ENCODE measurements at places on chromosomes 6 and 20.
A peak's percentile ranks its signal among the peaks of the same experiment; 100 is the strongest.

DNA sequence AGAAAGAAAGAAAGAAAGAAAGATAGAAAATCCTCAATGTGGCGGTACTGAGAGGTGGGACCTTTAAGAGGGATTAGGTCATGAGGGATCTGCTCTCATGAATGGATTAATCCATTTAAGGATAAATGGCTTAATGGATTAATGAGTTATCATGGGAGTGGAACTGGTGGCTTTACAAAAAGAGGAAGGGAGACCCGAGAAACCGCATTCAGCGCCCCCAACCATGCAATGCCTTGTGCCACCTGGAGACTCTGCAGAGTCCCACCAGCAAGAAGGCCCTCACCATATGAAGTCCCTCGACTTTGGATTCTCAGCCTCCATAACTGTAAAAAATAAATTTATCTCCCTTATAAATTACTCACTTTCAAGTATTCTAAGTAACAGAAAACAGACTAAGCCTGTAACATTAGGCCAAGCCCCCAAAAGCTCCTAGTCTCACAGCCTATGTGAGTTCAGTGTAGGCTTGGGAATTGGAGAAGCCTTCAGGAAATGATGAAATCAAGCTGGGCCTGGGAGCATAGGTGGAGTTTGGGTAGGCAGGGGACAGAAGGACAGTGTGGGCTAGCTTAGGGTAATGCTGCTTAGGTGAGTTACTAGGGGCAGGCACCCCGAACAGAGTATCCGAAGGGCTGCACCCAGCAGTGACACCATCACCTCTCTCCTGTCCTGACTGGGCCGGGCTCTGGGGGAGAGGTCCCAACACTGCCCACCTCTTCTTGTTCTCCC lies 36.2 kb upstream of the RNF24 start:
- DNase-seq, result no peak

DNA sequence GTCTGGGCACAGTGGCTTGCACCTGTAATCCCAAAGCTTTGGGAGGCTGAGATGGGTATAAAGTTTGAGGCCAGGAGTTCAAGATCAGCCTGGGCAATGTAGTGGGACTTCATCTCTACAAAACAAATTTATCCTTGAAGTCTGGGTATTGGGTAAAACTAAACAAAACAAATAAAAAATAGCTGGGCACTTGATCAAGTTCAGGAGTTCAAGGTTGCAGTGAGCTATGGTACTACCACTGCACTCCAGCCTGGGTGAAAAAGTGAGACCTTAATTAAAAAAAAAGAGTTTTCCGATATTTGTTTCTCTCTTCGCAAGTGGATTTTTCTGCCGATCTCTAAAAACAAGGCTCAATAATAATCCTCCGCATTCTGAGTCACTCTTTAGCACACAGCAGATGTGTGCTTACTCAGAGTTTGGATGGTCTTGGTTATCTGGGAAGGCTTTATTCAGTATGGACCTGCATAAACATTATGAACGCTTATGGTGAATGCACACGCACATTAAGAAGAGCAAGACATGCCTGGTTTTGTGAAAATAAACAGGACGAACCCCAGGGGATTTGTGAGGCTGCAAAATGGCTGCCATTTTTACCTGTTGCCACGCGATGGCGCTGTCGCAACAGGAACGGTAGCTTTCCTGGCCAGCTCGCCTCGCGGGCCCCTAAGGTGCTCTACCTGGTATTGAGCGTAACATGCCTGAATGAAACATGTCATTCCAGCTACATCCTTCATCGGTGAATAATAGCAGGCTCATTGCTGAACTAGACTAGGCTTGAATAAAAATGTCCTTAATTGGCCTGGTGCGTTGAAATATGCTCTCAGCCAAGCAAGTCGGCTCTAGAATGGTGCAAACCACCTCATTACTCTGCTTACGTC lies 6.0 kb downstream of the OPN5 start:
- DNase-seq, result peak; percentile 40

GRCh38 chr6:148417045-148417444 lies 74.4 kb downstream of the SASH1 start:
- DNase-seq, result no peak

DNA sequence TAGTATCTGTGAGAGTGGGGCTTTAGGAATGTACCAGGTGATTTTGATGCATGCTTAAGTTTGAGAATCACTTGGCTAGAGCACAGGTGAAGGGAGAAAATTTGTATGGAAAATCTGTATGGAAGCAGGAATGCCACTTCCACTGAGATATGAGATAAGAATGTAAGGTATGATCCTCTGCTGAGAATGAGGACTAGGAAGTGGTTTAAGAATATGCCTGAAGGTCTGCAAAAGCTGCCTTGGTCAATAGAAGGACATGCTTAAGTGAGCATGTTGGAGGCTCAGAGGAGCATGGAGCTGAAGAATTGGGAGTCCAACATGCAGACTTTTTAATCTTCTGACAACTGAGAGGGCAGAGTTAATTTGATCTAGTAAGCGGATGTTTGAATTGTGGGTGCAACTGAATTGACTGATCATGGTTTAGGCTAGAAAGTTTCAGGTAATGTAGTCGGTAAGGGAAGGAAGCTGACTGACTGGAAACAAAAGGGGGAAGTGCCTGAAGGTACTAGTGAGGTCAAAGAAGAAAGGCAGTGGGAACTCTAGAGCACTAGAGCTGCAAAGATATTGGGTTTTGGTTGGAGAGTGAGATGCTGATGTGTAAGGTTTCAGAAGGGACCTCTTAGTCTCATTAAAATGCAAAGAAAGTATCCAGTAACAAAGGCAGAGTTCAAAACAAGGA lies 28.6 kb upstream of the NOTCH4 start:
- DNase-seq, result no peak

- no peak for DNase-seq
These were observed 287.2 kb downstream of the KHDC1L start for GRCh38 chr6:72938104-72938503.

DNA sequence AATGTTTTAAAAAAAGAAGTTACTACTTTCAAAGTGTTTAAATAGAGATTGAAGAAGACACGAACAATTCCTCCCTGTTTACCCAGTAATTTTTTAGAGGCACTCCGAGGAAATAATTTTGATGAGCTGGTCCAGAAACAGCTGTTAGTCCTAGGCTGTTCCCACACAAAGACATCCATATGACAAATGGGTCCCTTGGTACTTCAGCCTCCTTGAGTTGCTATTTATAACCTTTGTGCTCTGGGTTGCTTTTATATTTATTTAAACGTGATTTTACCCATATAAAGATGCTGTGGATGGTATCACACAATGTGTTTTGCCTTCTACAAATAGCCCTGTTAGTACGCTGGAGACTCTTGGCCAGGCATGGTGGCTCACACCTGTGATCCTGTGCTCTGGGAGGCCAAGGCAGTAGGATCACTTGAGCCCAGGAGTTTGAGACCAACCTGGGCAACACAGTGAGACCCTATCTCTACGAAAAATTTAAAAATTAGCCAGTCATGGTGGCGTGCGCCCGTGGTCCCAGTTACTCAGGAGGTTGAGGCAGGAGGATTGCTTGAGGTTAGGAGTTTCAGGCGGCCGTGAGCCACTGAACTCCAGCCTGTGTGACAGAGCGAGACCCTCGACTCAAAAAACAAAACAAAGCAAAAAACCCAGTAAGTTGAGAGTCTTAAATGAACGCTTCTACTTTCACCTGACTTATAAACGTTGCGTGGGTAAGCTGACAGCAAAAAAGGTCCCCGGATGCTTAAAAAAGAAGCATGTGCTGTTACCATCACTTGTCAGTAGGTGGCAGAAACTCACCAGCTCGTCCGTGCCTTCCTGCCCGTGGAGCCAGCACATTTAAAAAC lies 56.9 kb upstream of the ARMH2 start:
- DNase-seq, result peak; percentile 31

GRCh38 chr20:48897305-48898010 lies 24.1 kb upstream of the ARFGEF2 start:
- no peak for DNase-seq

- DNase-seq, result no peak
These were observed 150.1 kb upstream of the STXBP5 start for GRCh38 chr6:147054158-147054557.
